ENCODE measurements at places on chromosomes 4 and X. TPM values are rescaled to one million over a fixed set of nuclear protein-coding genes. Genes with fewer than 3 reads are reported as not detected.

DNA sequence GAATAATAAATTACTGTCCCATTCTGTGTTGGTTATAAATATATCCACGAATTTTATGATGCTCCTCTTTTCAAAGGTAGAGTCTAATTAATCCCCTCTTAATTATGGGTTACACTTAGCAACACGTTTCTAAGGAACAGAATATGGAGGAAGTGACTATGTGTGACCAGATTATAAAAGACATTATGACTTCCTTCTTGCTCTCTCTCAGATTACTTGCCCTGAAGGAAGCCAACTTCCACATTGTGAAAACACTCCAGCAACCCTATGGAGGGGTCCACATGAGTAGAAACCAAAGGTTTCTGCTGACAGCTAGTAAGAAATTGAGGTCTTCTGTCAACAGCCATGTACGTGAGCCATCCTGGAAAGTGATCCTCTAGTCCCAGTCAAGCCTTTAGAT is 59.3 kb downstream of the WDFY3 start:
- DNase-seq, result no peak

DNA sequence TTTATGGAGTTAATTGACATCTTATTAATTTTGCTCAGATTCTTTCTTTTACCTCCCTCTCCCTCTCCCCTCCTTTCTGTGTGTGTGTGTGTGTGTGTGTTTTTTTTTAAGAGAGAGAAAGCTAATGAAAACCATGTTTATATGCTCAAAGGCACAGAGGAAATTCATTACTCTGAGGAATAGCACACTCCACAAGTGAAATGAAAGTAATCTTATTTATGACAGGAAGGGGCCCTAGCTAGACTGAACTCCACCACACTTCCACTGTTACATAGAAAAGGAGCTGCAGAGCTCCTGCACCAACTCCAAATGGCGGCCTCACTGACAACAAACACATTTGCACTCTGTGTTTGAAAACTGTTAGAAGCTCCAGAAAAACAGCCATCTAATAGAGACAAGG is 150.6 kb downstream of the RASL11B start:
- no peak for DNase-seq

- peak; percentile 39 for DNase-seq
These were observed 133.1 kb downstream of the CORIN start for GRCh38 chr4:47704693-47705325.

DNA sequence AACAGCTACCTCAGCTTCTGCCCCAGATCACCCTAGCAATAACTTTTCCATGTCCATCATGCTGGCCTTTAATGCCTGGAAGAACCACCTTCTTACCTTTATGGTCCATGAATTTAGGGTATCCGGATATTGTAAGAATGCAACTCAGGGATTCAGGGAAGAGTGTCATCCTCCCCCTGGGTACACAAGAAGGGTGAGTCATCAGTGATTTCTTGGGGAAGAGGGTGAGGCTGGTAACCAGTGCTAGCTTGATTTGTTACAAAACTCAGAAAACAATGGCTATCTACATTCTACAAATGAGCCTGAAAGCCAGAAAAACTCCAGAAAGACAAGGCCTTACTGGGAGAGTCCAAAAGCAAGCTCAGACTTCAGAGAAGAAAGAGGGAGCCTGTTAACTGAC is 10.4 kb upstream of the NALF2 start:
- peak; percentile 14 for DNase-seq

GRCh38 chr4:150244600-150244999 is 166.4 kb downstream of the DCLK2 start:
- DNase-seq, result peak; percentile 88

- no peak for DNase-seq
These were observed 151.3 kb downstream of the DCLK2 start for GRCh38 chr4:150229520-150229919.

GRCh38 chrX:22800806-22801205 is 199.0 kb upstream of the DDX53 start:
- peak; percentile 23 for DNase-seq

GRCh38 chr4:54941994-54942552 is 183.3 kb downstream of the KDR start:
- peak; percentile 13 for DNase-seq

- peak; percentile 87 for DNase-seq
These were observed 261.5 kb upstream of the FTHL17 start for GRCh38 chrX:31333165-31333831.

GRCh38 chr4:140130677-140131076 is 23.3 kb downstream of the MAML3 start:
- DNase-seq, result peak; percentile 89

- no peak for DNase-seq
These were observed 132.6 kb upstream of the SLIT2 start for GRCh38 chr4:20119141-20119540.

- DNase-seq, result no peak
These were observed 40.4 kb downstream of the UNC5C start for GRCh38 chr4:95508421-95508820.

DNA sequence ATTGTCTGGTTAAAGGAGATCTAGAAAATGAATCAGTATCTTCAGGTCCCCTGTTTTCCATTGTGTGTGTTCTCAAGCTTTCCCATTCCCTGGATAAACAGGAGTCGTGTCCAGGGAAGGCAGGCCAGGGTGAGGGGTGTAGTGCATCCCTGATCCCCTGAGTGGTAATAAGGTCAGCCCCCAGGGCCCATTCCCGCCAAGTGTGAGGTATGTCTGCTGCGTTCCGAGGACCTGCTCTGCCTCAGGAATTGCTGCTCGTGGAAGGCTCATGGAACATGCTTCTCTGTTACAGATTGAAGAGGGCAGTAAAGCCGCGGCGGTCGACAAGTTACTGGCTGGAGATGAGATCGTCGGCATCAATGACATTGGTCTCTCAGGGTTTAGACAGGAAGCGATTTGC is 87.1 kb downstream of the SHROOM2 start:
- no peak for DNase-seq

GRCh38 chr4:149534779-149535178 is 280.9 kb downstream of the IQCM start:
- no peak for DNase-seq

- DNase-seq, result no peak
These were observed 423.0 kb upstream of the FAM241A start for GRCh38 chr4:111722213-111722720.

DNA sequence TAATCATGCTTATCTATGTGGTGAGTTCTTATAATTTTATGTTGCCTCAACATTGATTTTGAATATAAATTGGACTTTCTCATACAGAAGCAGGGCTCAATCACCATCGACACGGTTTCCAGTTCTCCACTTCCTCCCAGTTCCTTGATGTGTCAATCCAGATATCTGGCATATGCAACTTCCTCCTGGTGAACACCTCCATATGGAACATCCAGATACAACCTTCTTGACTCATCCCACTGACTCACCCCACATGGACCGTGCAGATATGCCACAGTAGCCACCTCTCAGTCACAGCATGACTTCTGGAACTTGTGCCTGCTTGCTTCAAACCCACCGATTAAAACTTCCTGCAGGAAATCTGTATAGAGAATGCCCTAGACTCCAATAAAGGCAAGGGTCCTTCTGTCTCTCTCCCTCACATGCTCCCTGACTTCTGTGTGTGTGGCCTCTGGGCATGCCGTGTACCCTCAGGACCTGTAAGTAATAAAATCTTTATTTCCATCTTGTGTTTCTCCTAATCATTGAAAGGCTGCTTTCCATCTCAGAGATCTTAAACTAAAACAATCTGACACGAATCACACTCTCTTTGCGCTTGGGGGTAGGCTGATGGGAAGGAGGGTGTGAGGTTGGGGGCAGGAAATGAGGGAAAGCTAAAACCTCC is 67.0 kb downstream of the HTRA3 start:
- peak; percentile 66 for DNase-seq

DNA sequence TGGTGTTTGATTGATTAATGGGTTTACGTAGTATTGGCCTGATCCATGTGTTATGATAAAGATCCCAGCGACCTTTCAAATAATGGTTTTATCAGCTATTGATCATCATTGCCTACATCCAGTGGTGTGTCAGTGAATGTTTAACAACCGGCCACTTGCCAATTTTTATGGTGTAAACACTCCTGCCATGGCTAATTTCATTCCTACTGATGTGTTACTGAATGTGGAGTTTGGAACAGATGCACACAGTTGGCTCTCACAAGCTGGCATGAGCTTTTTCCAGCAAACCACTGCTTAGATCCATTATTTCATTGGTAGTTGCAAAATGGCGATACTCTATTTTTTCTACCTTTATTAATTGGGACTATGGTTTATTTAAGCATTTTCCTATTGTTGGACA is 139.9 kb downstream of the REPS2 start:
- no peak for DNase-seq

DNA sequence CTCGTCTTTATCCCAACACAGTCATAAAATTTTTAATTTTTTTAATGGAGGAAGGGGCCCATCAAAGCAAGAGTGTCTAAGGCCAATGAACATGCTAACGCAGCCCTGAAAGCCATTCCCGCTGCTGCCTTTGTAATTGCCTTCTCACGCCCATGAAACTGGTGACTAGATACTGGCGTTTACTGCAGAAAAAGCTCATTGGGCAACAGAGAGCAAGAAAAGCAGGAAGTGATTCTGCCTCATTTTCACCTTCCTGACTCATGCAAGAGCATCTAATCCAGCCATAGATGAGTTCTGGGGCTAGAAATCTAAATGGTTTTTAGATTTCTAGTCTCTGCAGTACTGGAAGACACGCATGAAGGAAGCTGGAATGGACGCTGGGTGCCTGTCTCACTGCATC is 72.5 kb downstream of the ANXA3 start:
- DNase-seq, result peak; percentile 50

GRCh38 chrX:104567506-104567905 is 1.5 kb downstream of the IL1RAPL2 start:
- no peak for DNase-seq

The STBD1 gene
- total RNA-seq, result 11.6 TPM

The SMARCA5 gene
- total RNA-seq, result 107 TPM

The SYNPO2 gene
- 0.35 TPM for total RNA-seq

The PLXNB3 gene
- total RNA-seq, result 2.6 TPM

The TNIP3 gene
- total RNA-seq, result 0.35 TPM
